SHP77 treated with DMSO at 0.1 percent for 48 hours (cell line): ENCODE measurements at places on chromosomes 6 and 20.

DNA sequence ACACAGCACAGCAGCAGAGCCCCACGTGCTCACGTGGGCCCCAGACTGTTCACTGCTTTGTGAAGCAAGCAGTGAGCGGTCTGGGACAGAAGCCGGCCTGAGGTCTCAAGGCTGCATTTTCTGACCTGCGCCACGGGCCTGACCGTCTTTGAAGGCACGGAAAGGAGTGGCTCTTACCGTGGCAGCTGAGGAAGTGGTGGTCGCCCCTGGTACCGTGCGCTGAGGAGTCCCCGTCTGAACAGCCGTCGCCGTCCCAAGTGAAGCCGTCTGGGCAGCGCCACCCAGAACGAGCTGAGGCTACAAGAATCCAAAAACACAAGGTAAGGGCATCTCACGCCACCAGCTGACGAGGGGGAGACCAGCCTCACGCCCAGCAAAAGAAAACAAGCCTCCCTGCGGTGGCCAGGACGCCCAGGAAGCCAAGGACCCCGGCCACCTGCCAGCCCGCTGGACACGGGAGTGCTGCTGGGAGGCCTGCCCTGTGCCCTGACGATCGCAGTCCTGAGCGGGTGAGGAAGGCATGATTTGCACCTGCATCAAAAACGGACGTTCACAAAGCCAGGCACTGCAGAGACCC lies 55.7 kb downstream of the TAF4 start:
- DNase-seq, result no peak

DNA sequence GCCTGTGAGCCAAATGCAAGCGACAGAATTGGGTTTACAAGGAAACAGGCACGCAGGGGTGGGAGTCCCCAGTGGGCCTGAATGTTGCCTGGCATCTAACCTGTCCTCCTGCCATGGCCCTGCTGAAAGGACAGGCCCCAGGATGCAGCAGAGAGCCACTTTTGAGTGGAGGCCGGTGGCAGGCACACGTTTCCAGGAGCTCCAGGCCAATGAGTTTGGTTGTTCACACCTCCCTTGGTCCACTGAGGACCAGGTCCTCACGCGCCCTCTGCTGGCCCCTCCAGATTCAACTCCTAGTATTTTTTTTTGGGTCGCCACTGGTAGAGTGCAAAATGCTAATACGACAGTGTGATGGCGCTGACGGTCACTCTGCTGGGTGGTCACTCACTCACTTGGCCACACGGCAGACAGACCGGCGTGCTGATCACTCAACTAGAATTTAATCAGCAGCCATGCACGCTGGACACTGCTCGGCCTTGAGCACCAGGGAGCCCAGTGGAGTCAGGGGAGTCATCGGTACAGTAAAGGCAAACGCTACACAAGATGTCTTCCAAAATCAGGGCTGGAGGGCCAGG lies 81.7 kb upstream of the NFATC2 start:
- peak; percentile 19 for DNase-seq

- DNase-seq, result no peak
These were observed 32.7 kb downstream of the OGFRL1 start for GRCh38 chr6:71321314-71321713.

DNA sequence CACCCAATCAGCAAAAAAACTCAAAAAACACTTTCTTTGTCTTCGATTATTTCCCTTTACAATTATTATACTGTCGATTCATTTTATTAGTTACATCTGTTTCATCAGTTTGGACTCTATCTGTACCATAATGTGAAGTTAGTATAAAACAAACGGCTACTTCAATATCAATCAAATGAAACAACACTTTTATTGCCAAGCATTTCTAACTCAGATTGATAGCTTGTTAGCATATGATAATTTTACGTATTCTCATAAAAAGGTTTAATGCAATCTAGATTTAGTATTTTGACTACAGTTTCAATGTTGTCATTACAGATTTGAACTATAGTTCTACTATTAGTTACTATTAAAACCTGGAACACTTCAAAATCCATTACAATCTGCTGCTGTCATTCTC lies 149.3 kb downstream of the PTPRK start:
- DNase-seq, result no peak

GRCh38 chr20:36744764-36745191 lies 1.1 kb downstream of the NDRG3 start:
- no peak for DNase-seq

DNA sequence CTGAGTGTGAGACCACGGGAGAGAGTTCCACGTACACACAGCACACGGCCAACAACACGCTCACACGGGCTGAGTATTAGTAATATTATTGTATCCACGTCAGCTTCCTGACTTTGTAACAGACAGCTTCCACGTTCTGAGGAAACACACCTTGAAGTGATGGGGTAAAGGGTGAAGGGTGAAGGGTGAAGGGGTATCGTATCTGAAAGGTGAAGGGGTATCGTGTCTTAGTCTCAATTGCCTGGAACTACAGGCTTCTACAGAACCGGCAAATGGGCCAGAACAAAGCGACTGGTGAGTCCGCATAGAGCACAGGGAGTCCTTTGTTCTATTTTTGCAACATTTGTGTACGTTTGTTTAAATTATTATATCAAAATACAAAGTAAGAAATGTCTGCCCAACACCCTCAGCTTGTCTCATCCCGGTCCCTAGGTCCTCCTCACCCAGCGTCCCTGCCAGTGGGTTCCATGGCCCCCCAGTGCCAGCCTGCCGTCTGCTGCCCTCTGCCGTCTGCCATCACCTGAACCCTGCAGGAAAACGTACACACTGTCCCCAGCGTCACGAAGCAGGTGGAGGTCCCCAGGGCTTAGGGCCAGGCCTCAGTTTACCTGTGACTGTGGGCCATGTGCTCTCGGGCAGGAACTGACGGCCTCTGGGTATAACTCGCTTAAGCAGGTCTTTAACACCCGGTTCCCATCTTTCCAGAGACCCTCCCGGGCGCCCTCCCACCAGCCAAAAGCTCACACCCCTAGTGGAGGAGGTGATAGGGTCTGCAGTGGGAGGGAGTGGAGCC lies 4.4 kb upstream of the HELZ2 start:
- peak; percentile 29 for DNase-seq

- DNase-seq, result no peak
These were observed 142.7 kb upstream of the GGTLC1 start for GRCh38 chr20:24131281-24131680.

GRCh38 chr6:1326535-1327121 lies 14.7 kb downstream of the FOXQ1 start:
- DNase-seq, result no peak

- no peak for DNase-seq
These were observed 70.6 kb downstream of the OLIG3 start for GRCh38 chr6:137423451-137424168.

DNA sequence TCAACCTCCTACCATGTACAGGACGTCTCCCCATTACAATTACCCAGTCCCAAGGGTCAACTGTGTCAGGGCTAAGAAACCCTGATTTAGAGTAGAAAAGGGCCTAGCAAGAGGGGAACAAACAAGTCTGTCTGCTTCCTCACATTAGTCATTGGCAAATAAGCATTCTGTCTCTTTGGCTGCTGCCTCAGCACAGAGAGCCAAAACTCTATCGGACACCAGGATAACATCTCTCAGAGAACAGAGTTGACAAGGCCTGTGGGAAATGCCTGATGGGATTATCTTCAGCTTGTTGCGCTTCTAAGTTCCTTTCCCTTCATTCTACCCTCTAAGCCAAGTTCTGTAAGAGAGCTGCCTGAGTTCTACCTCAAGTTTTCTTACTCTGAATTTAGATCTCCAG lies 19.0 kb upstream of the VSX1 start:
- no peak for DNase-seq

DNA sequence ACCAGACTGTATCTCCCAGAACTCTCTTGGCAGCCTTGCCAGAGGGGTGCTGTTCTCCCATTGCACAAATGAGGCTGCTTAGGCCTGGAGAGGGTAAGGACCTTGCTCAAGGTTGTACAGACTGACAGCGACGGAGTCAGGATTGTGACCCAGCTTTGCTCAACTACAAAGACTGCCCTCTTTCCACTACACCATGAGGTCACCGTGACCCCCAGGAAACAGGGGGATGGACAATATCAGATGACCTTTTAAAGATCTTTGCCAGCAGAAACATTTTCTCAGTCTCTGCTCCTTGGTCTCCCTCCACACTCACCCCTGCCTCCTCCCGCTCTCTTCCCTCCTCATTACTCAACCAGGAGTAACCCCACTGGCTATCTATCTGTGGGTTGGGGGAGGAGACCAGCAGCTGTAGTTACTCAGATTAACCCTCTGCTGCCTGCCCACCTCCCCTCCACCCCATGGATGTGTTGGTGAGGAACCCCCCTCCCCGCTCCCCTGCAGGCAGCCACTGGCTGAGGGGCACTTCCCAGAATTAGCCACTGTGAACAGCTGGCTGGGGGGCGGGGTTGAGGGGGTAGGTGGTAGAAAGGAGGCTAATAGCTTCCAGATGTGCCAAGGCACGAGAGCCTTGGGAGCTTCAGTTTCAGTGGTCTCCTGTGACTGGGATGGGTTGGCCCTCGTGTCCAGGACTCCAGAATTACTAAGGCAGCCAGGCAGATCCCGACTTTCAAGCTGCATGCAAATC lies 26.9 kb upstream of the MRPS18A start:
- DNase-seq, result no peak

DNA sequence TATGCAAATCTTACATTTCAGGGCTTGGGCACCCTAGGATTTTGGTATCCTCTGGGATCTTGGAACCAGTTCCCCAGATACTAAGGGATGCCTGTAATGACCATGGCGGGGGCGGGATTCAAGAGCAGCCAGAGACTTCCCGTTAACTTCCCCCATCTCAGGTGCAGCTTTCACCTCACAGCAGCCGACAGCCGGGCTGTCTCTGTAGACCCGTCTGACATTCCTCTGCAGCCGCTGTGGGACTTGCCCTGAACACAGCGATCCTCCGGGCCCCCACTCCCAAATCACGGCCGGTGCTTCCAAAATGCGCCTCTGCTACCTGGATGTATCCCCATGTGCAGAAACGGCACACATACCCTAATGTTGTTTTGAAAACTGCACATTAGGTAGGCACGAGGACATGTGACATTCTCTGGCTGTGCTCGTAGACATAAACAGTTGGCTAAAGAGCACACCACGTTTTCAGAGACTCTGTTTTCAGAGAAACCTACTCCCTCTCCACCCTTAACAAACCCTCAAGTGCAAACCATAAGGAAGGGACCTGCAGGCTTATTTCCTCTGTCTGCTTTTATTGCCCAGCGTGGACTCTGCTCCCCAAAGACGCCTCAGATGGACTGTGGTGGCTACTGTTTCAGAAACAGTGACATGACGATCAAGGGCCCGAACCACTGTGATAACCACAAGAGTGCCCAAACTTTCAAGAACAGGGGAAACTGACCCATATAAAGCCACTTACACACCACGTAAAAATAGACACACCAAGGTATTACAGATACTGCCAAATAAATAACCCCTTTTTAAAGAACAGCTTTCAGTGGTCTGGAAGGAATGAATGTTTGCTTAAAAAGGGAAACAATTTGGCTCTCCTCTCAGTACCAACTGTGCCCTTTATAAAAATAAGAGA lies 72.9 kb upstream of the FOXC1 start:
- DNase-seq, result no peak

DNA sequence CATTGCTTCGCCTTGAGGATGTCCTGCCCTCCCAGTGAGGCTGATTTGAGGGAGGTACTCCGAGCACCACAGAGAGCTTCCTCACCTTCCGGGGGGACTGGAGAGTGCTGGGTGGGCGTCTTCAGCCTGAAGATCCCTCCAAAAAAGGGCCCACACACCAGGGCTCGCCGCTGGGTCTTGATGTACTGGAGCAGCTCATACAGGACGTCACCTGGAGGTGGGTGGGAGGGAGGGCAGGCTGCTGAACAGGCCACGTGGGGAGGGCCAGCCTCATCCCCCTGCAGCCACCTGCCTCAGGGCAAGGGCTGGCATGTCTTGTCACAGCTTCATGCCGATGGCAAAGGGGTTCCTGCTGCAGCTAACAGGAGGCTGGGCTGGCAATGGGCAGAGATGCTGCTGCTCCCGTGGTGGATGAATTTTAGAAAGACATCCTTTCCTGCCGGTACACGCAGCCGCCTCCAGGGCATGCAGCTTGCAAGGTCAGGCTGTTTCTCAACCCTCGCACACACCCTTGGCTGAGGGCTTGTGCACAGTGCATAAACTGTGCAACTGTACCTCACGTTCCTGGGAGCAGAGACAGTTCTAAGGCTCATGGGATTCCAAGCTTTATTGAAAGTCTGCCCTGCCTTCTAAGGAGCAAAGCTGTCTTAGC lies 14.0 kb downstream of the ETV7 start:
- no peak for DNase-seq

- DNase-seq, result no peak
These were observed 37.4 kb downstream of the JAG1 start for GRCh38 chr20:10636326-10636818.

DNA sequence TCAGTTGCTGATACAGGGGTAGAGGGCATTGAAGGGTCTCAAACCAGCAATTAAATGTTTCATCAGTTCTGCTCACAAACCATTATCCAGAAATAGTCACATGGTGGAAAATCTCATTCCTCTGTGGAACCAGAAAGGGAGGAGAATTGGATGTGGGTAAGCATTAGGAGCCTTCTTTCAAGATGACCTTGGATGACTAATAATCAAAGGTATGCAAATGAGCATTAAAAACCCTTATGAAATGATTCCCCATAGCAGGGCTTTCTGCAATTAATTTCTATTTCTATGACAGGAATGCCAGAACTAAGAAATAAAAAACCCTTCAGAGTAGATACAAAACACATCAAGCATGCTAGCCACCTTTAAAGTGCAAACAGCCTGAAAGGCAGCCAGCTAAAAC lies 37.4 kb upstream of the HCRTR2 start:
- DNase-seq, result no peak

- no peak for DNase-seq
These were observed 33.3 kb downstream of the ITCH start for GRCh38 chr20:34396408-34396807.

DNA sequence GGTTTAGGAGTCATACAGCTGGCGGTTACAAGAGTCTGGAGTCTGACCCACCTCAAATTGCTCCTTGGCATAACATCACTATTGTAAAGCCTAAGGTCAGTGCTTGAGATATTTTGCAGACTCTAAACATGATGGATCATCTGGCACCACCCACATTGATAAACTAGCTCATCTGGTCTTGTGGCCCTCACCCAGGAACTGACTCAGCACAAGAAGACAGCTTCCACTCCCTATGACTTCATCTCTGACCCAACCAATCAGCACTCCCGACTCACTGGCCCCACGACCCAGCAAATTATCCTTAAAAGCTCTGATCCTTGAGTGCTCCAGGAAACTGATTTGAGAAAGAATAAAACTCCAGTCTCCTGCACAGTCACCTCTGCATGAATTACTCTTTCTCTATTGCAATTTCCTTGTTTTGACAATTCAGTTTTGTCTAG lies 115.9 kb downstream of the CD24 start:
- DNase-seq, result no peak

DNA sequence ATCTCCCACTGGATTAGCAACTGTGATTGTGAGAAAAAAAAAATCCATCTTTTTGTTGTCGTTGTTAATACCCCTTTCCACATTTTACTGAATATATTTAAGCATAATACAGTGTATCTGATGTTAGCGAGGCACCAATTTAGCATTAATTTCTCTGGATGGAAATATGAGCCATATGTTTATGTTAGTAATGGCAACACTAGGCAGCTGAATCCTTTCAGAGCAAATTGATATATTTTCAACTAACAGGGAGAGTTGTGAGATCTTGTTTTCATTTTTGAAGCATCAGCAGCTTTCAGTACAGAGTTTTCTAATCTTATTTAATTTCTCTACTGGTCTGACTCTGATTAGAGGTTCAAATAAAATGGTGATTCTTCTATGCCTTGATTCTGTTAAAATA lies 84.8 kb upstream of the HDAC2 start:
- DNase-seq, result no peak
